ENCODE measurements at places on chromosomes 16 and 17. TPM values are rescaled to one million over a fixed set of nuclear protein-coding genes. Genes with fewer than 3 reads are reported as not detected.

DNA sequence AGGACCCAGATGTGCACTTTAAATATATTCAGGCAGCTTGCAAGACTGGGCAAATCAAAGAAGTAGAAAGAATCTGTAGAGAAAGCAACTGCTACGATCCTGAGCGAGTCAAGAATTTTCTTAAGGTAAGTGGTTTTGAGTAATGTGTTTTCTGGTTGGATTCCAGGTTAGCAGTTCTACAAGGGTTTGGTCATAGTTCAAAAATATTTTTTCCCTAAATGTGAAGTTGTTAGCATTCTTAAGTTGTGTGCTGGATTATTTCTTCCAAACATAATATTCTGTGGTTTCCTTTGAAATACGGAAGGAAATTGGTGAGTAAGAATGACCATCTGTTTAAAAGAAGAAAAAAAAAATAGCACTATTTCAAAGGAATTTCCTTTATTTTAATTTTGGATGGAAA lies 38.4 kb downstream of the PTRH2 start:
- no peak for DNase-seq

DNA sequence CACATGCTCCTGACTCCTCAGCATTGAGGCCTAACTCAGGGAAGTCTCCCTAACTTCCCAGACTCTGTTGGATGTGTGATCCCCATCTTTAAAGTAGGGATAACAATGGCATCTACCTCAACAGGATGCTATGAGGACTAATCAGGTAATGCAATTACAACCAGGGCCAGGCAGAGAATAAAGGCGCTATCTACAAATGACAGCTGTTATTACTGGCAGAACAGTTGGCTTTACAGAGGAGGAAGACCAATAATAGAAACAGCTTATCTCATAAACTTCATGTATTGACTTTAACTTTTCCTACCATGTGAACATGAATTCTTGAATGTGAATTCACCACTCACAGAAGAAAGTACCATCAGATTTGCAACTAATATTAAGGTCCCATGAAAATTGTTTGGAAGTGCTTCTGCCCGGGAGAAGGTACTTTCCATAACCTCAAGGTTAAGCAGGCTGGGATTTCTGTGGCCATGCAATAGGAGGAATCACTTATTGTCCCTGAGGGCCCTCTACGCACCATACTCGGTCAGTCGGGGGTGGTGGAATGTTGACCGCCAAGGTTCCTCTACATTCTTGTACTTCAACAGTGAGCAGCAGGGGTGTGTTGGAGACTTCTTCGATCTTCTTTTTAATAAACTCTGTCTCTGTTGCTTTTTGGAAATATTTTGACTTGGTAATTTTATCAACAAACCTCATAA lies 22.6 kb upstream of the ERN1 start:
- DNase-seq: no peak

DNA sequence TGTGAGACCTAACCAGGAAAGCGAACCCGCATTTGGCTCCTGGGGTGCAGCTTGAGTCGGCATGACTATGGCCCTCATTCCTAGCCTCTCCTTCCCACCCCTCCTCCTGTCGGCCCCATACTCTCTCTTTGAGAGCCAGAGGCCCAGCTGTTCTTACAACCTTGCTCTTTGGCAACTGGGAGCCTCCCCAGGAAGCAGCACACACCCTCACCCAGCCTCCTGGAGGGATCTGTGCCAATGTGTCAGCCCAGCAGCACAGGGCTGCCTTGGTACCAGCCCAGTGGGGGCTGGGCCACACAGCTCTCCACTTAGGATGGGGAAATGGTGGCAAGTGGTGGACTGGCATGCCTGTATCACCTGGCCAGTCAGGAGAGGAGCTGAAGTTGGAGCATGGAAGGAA lies 70.3 kb upstream of the LGALS9 start:
- DNase-seq: peak; percentile 44

DNA sequence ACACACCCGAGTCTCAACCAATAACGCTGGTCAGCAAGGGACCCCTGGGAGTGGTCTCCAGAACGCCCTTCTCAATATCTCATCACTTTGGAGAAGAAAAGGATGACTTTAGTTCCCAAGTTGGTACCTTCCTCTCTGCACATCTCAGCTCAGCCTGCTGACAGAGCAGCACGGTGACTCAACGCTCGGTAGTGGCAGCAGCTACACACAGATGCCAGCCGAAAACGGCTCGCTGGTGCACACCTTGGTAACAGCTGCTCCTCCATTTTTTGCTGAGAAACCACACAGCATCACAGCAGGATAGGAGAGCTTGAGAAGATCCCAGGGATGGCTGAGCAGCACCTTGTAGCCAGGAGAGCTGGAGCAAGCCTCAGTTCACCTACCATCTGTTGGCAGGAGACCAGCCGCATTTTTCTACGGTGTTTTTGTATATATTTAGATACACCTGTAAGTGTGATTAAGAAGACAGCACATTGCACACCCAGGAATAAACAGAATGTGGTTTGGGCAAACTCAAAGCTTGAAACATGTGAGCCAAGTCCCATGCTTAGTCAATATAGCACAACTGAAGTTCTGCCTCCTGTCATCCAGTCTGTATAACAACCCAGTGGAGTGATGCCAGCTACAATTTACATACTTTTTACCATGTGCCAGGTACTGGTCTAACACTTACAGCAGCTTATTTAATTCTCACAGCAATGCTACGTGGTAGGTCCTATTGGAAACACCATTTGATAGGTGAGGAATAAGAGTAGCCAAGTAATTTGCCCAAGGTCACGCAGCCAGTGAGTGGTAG lies 83.8 kb upstream of the ERCC4 start:
- no peak for DNase-seq

GRCh38 chr17:10041287-10041612 lies 136.2 kb upstream of the RCVRN start:
- DNase-seq: no peak

- no peak for DNase-seq
Observed at GRCh38 chr16:50102051-50102746, 36.4 kb downstream of the HEATR3 start.

- no peak for DNase-seq
Observed at GRCh38 chr17:29357821-29358232, 32.3 kb upstream of the TAOK1 start.

GRCh38 chr16:84677849-84678248 lies 22.0 kb upstream of the USP10 start:
- DNase-seq: no peak

DNA sequence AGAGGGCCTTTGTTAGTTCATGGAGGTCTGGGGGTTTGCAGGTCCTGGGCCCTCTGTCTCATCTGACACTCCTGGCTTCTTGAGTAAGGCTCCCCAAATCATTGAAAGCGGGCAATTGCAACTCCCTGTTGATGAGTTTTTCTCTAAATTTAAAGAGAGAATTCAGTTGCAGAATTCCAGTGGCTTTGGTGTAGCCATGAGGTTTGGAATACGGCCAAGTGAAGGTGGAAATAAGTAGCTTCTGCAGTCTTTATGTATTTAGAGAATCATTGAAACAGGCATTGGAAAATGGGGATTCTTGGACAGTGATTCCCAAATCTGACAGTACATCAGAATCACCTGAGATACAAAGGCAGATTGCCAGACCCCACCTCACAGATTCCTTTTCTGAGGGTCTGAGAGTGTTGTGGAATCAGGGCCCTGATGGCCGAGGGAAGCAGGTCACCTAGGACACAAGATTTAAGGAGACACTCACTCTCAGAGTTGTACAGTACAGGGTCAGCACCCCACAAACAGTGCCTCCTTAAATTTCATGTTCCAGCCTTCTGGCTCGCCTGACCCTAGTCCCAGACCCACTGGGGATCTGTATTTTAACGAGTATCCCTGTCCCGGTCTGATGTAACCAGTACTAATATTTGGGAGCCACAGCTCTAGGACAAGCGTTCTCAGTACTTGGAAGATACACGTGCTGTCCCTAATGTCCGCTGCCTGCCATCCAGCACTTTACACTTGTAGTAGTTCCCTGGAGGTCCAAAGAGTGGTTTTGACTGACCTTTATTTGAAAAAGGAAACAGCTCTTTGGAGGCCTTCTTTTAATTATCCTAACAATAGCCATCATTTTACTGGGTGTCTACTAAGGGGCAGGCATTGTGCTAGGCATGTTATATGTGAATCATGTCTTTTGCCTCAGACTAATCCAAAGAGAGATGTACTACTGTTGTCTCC lies 37.8 kb downstream of the YPEL2 start:
- no peak for DNase-seq

DNA sequence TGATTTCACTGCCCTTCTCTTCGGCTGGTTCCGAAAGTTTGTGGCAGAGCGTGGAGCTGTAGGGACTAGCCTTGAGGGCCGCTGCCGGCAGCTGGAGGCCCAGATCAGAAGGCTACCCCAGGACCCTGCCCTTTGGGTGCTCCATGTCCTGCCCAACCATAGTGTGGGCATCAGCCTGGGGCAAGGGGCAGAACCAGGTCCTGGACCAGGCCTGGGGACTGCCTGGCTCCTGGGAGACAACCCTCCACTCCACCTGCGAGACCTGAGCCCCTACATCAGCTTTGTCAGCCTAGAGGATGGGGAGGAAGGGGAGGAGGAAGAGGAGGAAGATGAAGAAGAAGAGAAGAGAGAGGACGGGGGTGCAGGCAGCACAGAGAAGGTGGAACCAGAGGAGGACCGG lies 856 bp upstream of the CXCL16 start:
- DNase-seq: no peak

- DNase-seq: no peak
Observed at GRCh38 chr17:83127431-83128160, 48.2 kb downstream of the METRNL start.

- DNase-seq: no peak
Observed at GRCh38 chr16:78134944-78135619, 35.6 kb downstream of the WWOX start.

DNA sequence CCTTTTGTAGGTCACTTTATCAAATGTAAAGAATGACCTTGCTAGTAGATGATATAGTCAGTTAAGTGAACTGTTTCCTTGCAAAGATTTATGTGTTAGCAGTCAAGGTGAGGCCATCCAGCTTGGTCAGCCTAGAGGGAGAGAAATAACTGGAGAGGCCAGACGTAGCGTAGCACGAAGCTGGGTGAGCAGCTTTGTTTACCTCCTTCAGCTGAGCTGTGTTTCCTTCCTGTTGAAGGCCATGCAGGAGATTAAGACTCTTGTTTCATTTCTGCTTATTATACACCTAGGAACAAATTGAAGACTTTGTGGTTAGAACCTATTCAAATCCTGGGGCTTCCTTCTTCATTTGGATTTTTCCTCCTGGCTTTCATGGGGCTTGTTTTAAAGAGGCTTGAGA lies 267.1 kb downstream of the PHKB start:
- DNase-seq: no peak

DNA sequence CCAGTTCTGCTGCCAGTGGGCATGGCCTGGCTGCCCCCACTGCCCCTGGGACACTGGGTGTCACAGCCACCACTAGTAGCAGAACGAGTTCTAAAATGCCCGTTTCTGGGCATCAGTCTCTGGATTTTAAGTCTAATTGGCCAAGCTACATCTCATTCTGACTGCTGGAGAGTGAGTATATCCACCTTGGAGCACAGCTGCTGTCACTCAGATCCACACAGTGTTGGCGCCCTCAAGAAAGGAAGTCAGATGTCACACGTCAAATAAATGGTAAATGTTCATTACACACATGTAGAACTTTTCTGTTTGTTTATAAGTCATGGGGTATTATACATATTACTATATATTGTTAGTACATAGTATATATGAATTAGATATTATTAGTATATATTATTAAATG lies 19.4 kb downstream of the GNGT2 start:
- DNase-seq: no peak

GRCh38 chr16:3020604-3021448 lies 658 bp downstream of the TNFRSF12A start:
- DNase-seq: peak; percentile 89

Gene ANKS3
- total RNA-seq: 2.4 TPM

Gene FBXO39
- total RNA-seq: 2.0 TPM

Gene CCL4
- total RNA-seq: 2.5 TPM

Gene ZFP3
- total RNA-seq: 1.5 TPM

Gene ITGB4
- 100 TPM for total RNA-seq

Gene LRRC46
- total RNA-seq: 1.0 TPM

Gene CA4
- total RNA-seq: 22.5 TPM

Gene CDH5
- 31.2 TPM for total RNA-seq

Gene MLKL
- 3.8 TPM for total RNA-seq

All from uterus (tissue), 4 donors.